Stimulated activated CD4-positive, alpha-beta T cell treated with anti-CD3 and anti-CD28 coated beads, Interleukin-1b, Interleukin-23, amount 100 ng/mL, for 1 hour (primary cell): ENCODE measurements at places on chromosomes 5 and 9.

DNA sequence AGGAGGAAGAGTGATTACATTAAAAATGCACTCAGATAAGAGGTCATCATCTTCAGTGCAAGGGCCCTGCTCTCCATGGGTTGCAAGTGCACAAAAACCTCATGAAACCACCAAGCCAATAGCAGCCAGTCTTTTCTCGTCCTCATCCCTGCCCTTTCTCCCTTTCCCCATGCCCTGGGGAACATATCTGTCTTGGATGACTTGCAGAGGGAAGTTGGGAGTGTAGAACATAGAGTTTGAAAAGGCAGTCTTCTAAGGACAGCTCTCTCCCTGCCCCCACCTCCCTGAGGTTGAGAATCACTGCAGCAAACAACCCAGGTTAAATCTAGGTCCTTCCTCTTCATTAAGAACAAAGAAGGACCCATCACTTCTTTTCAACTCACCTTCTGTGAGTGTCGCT, 22.0 kb downstream of the DDX31 start:
- DNase-seq: no peak

DNA sequence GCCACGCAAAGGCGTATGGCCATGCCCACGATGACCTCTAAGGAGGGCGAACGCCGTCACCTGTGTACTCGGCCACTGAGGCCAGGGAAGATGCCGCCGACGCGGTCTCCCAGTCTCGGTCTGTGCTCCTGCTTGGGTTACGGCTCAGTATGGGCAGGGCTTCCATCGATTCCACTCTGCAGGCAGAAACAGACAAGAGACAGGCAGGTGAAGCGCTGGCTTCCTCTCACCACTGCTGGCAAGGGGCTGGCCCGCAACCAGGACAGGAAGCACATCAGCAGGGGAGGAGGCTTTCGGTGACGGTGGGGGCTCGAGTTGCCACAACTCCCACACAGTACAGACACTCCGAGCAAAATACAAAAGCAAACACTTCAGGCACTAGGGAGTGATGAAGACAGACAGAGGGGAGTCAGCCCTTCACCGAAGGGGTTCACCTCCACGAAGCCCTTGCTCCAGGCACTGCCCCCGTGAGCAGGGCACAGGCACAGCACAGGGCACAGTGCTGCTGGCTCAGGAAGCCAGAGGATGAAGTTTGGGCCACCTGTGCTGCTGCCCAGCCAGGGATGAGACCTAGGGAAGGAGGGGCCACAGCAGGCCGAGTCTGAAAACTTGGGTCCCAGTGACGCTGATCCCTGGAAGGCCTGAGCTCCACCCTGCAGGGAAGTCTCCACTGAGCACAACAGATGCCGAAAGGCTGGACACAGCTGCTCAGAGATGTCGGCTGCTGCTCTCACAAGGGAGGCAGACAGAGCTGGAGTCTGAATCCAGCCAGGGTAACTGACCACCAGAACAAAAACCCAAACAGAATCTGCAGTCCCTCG, 91.3 kb downstream of the CAMSAP1 start:
- DNase-seq: no peak

DNA sequence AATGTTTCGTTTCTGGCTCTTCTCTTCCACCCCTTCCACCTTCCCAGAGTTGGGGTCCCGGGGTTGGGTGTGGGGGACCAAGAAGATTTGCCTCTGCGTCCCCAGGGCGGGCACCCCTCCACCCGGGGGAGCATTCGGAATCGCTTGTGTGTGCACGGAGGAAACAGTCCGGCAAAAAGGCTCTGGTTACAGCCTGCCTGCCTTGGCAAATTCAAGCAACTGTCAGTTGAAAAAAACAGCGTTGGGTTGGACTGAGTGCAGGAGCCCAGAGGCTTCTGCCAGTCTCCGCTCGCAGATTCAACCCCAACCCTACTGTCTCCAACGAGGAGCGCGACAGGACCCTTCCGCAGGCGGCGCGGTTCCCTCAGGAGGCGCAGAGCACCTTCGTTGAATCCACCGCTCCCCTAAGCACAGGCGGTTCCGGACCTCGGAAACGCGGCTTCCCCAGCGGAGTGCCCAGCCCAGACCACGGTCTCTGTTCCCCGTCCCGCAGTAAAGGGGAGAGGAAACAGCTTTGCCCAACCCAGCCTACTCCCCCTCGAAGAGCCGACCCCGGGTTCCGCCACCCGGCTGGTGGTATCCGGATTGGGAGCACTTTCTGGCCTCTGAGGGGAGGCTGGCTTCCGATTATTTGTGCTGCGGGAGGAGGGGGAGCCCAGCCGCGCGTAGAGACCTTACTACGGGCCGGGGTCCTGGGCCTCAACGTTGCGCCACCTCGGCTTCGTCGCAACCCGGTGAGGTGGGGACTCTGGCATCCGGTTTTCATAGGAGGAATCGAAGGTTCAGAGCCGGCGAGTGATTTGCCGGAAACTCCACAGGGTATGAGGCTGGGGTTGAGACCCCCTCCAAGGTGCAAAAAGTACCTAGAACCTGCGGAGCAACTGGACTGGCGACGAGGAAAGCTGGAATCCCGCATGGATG, 9.6 kb downstream of the LHX6 start:
- DNase-seq: no peak

- DNase-seq: no peak
Observed at GRCh38 chr9:89380437-89381307, 62.4 kb downstream of the SECISBP2 start.

- no peak for DNase-seq
Observed at GRCh38 chr5:32551865-32552264, 33.5 kb upstream of the SUB1 start.

- no peak for DNase-seq
Observed at GRCh38 chr9:31236344-31236743, 1148.1 kb upstream of the ACO1 start.

DNA sequence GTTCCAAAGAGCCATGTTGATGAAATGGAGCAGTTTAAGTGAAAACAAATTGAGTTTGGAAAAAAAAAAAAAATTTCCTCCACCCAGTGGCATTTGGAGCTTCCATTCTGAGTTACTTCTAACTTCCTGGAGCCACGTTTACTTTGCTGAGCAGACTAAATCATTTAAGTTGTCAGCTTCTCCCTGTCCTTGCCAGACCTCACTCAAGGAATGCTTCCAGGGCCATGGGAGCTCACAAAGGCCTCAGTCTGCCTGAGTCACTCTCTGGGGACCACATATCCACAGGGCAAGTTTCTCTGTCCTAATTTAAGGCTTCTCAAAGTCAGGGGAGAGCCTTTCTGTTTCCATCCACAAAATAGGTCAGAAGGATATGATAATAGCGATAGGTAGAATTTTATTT, 210.3 kb upstream of the TNC start:
- no peak for DNase-seq

- no peak for DNase-seq
Observed at GRCh38 chr5:68456756-68457217, 241.2 kb downstream of the PIK3R1 start.

DNA sequence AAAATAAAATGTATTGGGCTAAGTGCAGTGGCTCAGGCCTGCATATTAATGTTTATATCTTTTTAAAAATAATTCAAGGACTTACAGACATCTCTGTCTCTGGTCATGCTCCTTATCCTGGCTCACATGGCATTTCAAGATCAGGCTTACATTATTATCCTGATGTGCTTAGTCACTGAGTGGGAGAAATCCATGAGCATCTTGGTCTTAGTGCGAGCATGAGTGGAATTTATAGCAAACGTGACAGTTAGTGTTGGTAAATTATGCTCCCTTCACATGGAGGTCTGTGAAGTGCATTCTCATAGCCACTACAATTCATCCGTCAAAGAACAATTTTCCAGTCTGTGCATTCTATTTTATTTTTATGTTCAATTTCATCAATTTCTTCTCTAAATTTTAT, 237.8 kb upstream of the EDIL3 start:
- no peak for DNase-seq

GRCh38 chr9:124980431-124980830, 39.5 kb upstream of the GOLGA1 start:
- DNase-seq: no peak

DNA sequence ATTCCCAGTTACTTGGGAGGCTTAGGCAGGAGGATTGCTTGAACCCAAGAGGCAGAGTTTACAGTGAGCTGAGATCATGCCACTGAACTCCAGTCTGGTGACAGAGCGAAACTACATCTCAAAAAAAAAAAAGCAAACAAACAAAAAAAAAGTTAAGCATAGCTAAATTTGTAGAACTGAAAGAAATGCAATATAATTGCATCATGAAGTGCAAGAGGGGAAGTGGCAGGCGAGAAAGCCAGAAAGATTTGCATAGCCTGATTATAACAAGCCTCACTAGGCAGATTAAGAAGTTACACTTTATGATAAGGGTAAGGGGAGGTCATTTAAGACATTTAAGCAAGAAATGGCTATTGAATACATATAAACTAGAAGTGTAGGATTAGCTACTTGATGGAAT, 187.1 kb downstream of the EDIL3 start:
- no peak for DNase-seq
